ENCODE measurements at places on chromosomes 12 and 14.
A peak's percentile ranks its signal among the peaks of the same experiment; 100 is the strongest.

GRCh38 chr12:48003226-48004052, 837 bp downstream of the COL2A1 start:
- DNase-seq: no peak

GRCh38 chr12:64390275-64390851, at the start of gene C12orf56:
Gene C12orf56 (minus strand): TSS chr12:64390758. CDS start chr12:64390565, 193 bp downstream.
- peak; percentile 69 for DNase-seq

- no peak for DNase-seq
Observed at GRCh38 chr14:35355981-35356841, 48.3 kb downstream of the NFKBIA start.

DNA sequence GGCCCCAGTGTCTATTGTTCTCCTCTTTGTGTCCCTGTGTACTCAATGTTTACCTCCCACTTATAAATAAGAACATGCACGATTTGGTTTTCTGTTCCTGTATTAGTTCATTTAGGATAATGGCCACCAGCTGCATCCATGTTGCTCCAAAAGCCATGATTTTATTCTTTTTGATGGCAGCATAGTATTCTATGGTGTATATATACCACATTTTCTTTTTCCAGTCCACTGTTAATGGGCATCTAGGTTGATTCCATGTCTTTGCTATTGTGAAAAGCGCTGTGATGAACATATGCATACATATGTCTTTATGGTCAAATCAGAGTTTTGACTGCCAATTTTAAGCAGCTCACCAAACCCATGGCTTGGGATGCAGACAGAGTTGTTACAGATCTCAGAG, 17.2 kb upstream of the ANP32D start:
- no peak for DNase-seq

- peak; percentile 57 for DNase-seq
Observed at GRCh38 chr12:51421266-51421884, 3.3 kb upstream of the SLC4A8 start.

DNA sequence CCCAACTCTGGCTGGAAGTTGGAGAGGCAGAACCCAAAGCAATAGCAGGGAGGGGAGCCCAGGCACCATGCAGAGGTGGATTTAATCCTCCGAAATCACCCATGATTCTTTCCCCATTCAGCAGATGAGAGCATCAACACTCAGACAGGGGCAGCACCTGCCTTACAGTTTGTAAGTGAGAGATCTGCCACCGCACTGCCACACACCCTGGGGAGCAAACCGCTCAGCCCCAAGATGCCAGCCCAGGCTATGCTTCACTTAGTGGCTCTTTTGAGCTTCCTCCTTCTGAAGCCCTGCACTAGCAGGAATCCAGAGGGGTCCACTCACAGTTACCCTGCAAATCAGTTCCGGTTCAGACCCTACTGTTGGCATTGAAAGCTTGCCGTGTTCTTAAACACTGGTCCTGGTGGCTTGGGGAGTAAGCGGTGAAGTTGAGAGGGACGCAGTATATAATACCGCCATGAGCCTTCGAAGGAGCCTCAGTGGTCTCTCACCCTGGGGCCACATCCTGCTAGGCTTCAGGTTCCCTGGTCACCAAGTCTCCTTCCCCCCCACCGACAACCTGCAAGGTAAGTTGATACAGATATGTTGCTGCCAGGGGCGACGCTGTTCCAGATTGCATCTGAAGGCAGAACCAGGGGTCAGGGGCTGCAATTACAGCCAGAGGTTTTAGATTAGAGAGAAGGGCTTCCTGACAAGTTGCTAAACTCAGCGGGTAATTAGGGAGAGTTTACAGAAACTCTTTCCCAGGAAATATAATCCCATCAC, 72.0 kb upstream of the CCND2 start:
- DNase-seq: no peak

GRCh38 chr14:62428429-62429203, 616.6 kb downstream of the KCNH5 start:
- DNase-seq: no peak

GRCh38 chr14:71103662-71104484, 196.6 kb downstream of the PCNX1 start:
- no peak for DNase-seq

DNA sequence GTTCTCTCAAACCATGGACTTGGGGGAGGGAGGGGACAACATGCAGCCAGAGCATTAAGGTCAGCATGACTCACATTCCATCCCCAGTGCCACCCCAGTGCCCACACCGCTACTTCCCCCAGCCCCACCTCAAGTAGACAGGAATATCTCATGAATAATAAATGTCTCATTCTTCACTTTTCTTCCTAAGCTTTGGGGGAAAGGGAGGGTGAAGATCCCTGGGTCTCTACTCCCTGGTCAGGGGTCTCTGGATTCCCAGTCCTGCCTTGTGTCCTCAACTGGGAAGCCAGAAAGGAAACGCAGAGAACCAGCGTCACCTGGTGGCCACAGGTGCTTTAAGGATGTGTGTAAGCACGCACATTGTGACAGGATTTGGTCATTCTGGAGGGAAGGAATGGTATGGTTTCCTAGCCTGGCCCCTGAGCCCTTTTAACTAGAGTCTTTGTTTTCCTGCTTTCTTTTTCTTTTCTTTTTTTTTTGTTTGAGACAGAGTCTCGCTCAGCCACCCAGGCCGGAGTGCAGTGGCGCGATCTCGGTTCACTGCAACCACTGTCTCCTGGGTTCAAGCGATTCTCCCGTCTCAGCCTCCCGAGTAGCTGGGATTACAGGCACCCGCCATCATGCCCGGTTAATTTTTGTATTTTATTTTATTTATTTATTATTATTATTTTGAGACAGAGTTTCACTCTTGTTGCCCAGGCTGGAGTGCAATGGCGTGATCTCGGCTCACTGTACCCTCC, 3.4 kb downstream of the GPR84 start:
- DNase-seq: peak; percentile 50

DNA sequence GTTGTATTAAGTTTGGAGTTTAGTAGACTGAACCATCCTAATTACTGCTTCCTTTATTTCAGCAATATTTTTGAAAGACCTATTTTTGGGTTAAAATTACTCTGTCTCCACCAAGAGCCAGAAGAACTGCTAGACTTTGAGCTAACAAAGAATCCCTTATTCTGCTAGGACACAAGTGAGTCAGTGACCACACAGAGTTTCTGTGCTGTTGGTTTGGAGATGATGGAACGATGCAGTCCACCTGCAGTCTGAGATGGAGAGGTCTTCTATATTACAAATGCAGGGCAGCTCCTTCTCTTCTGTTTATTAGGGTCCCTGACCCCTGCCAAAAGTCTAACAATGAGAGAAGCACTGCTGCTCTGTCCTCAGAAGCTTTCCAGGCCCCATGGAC, 6.7 kb upstream of the STXBP6 start:
- DNase-seq: no peak

GRCh38 chr12:131528144-131528543, 182.7 kb upstream of the SFSWAP start:
- DNase-seq: no peak

DNA sequence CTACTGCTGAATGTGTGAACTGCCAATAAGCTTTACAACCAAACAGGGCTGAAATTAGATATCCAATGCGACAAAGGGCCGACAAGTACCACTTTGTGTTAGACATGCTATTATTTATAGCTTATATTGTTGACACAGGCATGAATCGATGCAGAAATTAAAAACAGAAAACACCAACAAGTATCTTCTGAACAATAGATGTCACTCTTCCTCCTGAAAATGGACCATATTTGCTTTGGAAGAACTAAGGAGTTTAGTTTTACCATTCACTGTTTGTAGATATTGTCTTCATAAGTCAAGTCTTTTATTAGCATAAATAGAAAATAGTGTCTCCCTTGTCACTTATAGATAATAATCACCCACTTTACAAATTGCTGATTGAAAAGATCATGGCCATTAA, 86.5 kb downstream of the LRIG3 start:
- peak; percentile 66 for DNase-seq

DNA sequence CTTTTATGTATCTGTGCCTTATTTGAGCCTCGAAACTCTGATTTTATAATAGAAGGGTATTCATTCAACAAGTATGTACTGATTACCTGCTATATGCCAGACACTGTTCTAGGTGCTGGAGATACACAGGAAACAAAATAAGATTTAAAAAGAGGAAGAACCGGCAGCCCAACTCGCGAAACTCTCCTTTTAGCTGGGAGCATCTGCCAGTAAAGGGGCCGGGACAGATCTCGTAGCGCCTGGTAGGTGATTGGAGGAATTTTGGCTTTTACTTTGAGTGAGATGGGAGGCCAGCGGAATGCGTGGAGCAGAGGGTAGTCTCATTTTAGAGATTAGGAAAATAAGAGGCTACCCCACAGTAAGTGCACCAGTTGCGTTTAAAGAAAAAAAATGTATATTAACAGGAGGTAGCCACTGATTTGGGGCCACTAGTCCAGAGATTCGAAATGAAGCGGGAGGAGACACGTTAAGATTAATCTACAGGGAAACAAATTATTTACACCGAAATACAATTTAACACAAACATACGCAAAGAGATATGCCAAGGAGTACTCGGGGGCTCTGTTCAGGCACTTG, 520 bp upstream of the MON2 start:
- no peak for DNase-seq

DNA sequence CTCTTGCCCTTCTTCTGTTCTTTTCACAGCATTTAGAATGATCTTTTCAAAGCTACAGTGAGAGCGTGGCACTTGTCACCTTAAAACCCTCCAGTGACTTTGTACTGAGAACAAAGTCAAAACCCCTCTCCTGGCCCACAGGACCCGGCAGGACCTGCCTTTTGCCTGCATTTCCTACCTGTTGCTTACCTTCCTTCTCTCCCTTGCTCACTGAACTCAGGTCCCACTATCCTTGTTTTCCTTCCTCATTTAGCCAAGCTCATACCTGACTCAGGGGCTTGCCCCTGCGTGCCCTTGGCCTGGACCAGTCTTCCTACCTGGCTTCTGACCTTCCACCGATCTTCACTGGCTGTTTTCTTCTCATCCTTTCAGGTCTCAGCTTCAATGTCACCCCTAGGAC, 112.3 kb upstream of the PRMT8 start:
- no peak for DNase-seq

GRCh38 chr14:50666772-50667683, 1.1 kb downstream of the SAV1 start:
- DNase-seq: peak; percentile 27

DNA sequence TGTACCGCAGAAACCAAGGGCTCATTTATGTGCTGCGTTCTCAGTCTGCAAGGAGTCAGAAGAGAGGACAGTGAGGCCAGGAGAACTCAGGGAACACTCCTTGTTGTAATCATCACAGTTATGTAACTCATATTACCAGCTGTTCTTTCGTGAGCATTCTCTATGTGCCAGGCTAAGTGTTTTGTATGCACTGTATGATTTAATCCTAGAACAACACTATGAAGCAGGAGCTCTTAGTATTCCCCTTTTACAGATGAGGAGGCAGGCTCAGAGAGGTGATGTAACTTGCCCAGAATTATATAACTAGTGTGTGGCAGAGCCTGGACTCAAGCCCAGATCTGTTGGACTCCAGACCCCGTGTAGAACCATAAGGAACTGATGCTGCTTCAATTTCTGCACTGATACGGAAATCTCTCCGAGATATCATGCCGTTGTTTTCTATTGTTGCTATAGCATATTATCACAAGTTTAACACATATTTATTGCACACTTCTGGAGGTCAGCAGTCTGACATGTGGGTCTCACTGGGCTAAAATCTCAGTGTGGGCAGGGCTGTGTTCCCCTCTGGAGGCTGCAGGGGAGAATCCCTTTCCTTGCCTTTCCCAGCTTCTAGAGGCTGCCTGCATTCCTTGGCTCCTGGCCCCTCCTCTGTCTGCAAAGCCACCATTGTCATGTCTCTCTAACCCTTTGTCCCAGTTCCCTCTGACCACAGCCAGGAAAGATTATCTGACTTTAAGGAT, 16.3 kb upstream of the CD9 start:
- no peak for DNase-seq

DNA sequence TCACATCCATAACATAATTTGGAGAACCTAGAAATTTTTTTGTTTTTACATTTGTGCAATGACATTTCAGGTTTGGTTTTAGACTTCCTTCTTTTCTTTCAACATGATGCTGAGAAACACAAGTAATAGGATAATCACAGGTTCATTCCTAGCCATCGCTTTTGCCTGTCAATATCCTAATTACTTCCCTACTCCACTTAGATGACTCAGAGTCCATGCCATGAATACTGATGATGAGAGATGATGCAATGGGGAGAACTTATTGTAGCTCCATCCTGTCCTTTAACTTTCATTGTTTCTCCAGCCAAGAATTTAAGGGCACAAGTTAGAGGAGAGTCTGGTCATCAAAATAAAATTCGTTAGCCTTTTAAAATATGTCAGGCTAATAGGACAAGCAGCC, 101.3 kb downstream of the PTPRO start:
- no peak for DNase-seq

GRCh38 chr12:125742413-125742812, 677.2 kb downstream of the AACS start:
- DNase-seq: no peak

- DNase-seq: no peak
Observed at GRCh38 chr12:77893918-77894317, 63.2 kb downstream of the NAV3 start.

GRCh38 chr12:108218921-108219320, 89.8 kb downstream of the WSCD2 start:
- DNase-seq: no peak

DNA sequence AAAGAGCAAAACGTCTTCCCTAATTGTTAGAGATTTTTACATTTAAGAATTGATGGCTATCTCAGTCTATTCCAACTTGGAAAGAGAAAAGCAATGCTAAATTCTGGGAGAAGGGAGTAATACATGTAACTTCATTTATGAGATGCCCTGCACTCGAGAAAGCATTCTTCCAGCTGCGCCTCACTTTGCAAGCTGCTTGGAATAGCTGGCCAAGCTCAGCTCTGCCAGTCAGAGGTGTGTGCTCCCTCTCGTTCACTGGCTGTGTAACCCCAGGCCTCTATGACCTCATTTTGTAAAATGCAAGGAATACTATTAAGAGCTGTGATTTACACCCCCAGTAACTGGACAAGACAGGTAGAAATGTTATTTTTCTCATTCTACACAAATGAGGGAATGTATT, 79.1 kb downstream of the OTX2 start:
- DNase-seq: no peak

DNA sequence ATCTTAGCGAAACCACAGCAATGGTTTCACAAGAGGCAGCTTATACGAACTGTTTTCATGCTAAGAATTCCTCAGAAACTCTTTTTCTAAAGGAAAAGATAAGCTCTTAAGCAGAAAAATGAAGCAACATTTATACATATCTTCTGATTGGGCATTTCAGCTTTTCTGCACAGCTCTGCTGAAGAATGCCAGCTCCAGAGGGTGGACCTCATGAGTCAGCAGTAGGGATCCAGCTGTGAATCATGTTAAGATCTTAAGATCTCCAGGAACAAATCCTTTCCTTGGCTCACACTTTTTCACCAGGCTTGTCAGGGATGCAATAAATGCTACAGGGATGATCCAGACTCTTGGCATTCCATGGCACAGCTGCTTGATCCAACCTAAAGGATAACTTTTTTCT, 477.1 kb upstream of the CCDC196 start:
- no peak for DNase-seq
